Stimulated activated CD4-positive, alpha-beta T cell treated with anti-CD3 and anti-CD28 coated beads, Interleukin-12 subunit alpha, Interleukin-12 subunit beta, amount 100 ng/mL, for 48 hours (primary cell): ENCODE measurements at places on chromosomes 1 and 21.
A peak's percentile ranks its signal among the peaks of the same experiment; 100 is the strongest.

DNA sequence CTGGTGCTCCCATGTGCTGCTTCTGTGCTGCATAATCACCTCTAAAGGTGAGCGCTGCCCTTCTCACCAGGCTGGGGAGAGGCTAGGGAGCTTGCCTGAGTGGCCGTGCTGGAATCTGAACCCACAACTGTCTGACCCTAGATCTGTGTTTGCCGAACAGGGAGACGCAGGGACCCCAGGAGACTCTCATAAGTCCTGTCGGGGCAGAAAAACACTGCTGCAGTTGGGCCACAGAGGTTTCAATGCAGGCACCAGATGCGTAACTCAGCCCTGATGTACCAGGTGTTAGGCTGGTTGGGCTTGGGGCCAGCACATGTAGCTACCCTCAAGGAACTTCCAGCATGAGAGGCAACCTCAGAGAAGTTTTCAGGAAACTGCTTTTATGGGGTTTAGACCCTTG is 49.5 kb upstream of the DMRTB1 start:
- no peak for DNase-seq

- no peak for DNase-seq
Observed at GRCh38 chr21:21297211-21297610, 299.0 kb downstream of the NCAM2 start.

DNA sequence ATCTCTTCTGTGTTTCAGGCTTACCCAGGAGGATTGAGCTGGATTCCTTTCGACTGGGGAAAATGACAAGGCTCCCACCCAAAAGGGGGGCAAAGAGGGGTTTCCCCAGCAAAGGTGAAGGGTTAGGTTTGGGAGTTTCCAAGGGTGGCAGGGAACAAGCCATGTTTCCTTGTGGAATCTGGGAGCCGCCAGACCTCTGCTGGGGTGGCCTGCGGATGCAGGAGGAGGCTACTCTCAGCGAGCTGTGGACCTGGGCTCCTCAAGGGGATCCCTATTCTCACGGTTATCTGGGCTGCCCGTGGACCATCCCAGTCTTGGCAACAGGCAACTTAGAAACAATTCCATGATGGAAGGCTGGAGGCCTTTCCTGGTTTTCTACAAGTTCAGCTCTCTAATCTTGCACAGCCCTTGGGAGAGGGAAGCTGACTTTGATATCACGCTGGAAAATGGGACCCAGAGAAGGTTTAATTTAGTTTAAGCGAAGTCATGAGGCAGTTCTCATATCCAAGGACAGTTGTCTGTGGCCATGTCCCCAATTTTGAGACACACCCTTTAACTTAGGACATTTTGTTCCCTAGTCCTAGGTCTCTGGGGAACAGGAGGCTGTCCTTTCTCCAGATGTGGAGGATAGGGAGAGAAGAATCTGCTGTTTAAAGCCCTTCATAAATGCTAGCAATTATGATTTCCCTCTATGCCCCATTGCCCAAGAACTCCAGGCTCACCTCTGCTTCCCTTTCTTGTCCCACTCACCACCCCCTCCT is 24.7 kb upstream of the STUM start:
- no peak for DNase-seq

DNA sequence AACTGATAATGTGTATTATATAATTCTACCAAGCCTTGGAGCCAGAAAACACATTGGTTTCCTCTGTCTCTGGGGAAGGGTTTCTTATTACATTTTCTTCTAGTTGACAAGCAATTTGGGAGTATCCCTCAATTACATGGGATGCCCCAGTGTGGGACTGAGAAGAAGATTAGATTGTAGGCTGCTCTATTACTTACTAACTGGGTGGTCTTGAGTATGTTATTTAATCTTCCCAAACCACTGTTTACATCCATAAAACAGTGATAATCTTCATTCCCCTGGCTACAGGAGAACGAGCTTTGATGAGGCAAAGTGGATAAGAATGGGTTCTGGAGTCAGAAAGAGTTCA is 105.8 kb downstream of the TSEN15 start:
- no peak for DNase-seq

DNA sequence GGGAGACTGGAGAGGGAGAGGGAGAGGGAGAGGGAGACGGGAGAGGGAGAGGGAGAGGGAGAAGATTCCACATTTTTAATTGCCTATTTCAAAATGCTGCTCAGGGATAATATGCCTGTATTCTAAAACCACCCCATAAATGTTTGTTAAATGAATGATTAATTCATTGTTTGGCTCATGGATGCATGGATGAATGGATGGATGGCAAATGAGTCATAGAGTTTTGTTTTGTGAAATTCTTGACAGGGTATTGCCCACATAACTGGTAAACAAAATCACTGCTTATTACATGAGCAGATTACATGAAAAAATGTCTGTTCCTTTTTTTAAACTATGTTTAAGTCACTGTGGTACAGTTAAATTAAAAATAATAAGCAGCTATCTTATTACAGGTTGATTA is 220.4 kb downstream of the ZP4 start:
- DNase-seq: no peak

DNA sequence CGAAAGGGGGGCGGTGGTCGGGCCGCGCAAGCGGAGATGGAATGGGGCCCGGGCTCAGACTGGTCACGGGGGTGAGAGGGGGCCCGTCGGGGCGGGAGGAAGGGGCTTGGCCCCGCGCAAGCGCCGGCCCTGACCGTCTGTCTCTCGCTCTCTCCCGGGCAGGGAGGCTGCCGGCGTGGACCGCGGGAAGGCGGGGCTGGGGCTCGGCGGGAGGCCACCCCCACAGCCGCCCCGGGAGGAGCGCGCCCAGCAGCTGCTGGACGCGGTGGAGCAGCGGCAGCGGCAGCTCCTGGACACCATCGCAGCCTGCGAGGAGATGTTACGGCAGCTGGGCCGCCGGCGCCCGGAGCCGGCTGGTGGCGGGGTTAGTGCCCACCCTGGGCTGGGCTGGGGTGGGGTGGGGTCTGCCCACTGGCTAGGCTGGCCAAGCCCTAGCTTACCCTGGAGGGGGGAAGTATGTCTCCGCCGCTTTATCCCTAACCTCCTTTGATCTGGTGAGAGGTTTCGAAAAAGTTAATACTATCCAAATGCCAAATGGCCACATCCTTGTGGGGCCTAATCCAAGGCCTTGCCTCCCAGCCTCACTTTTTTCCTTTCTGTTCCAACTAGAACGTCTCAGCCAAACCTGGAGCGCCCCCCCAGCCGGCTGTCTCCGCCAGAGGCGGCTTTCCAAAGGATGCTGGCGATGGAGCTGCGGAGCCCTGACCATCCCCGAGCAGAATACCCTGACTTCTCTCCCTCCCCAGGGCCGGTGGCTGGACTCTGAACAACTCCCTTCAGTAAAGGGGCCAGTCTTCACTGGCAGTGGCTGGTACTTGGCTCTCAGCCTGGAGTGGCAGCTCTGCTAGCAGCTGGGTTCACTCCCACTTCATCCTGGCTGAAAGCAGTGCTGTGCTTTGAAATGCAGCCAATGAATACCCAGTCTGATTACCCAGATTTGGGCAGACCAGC is 636 bp upstream of the YRDC start:
- no peak for DNase-seq

DNA sequence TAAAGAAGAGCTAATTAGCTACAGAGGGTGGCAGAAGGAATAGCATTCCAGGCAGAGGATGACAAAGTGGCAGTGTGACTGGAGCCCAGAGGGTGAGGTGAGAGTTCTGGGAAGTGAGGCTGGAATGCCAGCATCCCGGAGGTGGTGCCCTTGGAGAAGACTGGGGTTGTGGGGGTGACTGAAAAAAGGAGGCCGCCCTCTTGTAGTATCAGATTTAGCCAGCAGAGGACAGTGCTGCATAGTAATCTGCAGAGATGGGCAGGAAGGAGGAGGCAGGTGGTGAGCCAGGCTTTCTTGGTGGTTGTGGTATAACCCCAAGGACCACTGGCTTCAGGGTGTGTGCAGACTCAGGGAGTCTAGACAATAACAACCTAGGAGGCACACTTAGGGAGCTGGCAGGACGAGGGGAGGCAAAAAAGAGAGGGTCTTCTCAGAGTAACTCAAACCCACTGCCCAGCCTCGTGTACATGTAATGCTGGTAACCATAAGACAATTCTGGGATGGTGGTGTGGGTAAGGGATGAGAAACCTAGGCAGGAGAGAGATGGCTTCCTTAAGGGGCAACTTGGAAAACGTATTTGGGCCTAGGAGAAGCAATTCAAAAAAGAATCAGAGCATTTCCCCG is 30.5 kb downstream of the MROH7 start:
- DNase-seq: peak; percentile 83

GRCh38 chr1:198268784-198269645 is 112.2 kb downstream of the NEK7 start:
- no peak for DNase-seq

GRCh38 chr1:3431266-3431665 is 23.2 kb upstream of the ARHGEF16 start:
- DNase-seq: no peak

- no peak for DNase-seq
Observed at GRCh38 chr1:177315261-177315660, 144.5 kb downstream of the BRINP2 start.

GRCh38 chr21:29323189-29323588 is 24.5 kb downstream of the BACH1 start:
- no peak for DNase-seq

DNA sequence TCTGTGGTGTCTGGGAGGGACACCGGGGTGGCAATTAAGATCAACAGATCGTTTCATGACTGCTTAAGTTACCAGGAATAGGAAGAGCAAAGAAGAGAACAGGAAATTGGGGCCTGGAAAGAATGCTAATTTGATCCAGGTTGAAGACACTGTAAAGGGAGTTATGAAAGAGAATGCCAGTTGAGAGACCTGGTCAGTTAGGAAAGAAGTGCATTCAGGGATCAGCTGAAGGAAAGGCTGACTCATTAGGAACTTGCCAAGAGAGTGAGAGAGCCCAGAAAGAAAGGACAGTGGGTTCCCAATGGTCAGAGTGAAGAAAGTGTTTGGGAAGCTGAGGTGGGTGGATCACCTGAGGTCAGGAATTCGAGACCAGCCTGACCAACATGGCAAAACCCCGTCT is 119.6 kb downstream of the UBE2U start:
- DNase-seq: no peak

GRCh38 chr1:193437785-193438184 is 251.4 kb upstream of the B3GALT2 start:
- no peak for DNase-seq

GRCh38 chr1:60130703-60131102 is 57.1 kb upstream of the C1orf87 start:
- no peak for DNase-seq

DNA sequence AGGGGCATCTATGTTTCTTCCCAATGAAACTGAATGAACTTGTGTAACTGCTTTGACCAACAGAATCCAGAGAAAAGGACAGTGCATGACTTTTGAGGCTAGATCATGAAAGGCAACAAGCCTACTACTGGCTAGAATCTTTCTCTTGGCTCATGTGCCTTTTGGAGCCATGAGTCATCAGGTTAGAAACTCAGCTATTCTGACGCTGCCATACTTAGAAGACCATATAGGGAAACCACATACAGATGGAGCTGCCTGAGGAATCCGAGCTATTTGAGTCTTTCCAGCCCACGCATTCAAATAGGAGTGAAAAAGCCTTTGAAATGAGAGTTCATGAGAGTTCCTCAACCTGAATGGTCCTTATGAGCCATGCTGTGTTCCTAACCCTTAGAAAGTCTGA is 738.5 kb upstream of the CHRM3 start:
- no peak for DNase-seq
